ENCODE measurements at places on chromosomes 16 and 17.

DNA sequence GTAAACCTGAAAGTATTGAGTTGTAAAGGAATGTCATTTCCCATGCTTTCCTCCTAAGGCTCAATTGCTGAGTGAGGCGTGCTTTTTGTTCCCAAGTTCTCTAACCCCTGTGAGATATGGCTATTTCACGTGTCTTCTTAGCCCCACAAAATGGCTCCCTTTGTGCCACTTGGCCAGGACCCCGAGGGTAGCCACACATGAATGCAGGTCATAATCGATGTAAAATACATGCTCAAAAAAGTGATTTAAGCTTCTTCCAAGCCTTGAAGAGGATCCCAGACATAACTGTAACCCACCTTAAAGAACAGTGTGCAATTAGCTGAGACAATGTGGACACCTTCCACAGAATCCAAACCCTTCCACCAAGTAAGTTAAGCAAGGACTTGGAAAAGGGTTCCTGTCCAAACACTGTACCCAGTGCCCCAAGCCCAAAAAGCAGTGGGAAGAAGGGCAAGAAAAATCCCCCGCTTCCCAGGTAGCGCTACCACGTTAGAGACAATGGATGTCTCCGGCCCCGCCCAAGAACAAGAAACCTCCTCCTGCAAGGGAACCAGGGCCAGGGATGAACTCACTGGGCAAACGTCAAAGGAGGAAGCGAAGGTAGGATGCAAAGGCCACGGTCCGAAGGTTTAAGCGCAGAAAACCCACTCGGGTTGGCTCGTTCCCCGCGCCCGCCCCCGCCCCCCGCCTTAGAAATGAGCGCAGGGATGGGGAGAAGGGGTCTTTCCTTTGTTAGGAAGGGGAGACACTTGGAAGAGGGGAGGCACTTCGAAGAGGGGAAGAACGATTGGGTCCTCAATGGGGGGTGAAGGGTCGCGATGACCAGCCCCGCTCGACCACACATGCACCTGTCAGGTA is 1.2 kb downstream of the JPT1 start:
- peak; percentile 1 for DNase-seq

DNA sequence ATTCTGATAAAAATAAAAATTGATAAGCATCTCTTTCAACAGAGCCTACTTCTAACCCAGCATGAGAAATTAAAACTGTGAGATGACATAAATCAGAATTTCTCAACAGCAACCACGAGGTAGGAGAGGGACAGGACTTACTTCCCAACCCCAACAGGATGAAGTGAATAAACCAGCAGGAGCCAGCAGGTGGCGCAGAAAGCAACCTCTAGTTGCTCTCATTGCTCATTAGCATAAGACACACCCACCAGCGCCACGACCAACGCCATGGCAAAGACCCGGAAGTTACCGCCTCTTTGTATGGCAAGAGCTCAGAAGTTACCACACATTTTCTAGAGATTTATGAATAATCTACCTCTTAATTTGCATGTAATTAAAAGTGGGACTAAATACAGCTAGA is 189.4 kb upstream of the CDH8 start:
- DNase-seq: no peak

DNA sequence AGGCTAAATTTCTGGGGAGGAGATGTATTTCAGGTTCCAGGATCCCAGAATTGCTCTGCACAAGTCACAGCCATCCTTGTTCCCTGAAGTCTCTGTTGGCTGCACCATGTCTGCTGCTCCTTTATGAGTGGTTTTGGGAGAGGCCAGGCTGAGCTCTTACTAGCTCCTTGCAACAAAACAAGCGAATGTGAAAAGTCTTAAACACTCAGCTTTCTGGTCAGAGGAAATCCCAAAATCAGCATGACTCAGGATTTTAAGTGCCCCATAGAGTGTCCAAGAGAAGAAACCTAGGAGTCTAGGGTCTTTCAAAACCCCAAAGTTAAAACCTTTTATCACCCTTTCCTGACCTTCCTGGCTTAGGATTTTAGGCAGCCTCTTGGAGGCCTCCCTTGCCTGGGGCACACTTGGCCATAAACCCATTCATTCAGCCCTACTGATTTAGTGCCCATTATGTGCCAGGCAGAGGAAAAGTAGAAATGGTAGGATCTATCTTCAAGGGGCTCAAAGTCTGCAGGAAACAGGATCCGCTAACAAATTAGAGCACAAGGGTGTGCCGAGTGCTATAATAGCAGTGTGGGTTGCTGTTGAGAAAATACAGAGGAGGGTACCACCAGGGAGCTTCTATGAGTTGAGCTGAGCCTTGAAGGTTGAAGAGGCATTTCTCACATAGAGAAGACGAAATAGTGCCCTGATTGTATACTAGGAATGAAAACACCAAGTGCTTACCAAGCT is 36.9 kb downstream of the SOST start:
- no peak for DNase-seq

GRCh38 chr17:81917565-81918332 is at the start of gene SIRT7:
TSS of gene SIRT7 (minus strand) at chr17:81918176. CDS start at chr17:81918131, 45 bp downstream.
- DNase-seq: peak; percentile 62

- DNase-seq: peak; percentile 5
These were observed 12.7 kb upstream of the FAM20A start for GRCh38 chr17:68613739-68614298.

GRCh38 chr17:75723171-75723930 is 2.1 kb downstream of the ITGB4 start:
- DNase-seq: no peak

DNA sequence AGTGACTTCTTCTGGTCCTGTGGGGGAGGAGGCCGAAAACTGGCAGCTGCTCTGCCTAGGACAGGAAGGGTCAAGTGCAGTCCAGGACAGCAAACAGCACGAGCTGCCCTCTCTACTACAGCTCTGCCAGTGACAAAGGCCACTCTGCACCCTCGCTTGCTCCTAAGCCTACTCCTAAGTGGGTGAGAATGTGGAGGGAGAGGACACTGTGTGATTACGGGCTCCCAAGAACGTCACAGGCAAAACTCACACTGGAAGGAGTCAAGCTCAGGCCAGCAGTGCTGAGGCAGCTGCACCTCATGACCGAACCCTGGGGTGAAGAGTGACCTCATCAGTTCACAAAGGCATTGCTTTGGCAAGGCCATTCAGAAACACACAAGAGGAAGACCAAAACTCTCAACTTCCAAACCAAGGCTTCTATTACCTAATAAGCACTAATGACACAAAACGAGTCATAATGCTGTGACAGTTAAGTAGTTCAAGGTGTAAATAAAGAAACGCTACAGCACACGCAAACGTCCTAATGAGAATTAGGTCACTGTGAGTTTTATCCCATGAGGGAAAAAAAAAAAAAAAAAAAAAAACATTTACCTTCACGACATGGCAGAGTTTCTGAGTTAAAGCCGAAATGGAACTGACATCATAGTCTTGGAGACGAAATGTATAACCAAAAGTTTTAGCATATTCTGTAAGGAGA is 35.1 kb downstream of the MARF1 start:
- DNase-seq: no peak

DNA sequence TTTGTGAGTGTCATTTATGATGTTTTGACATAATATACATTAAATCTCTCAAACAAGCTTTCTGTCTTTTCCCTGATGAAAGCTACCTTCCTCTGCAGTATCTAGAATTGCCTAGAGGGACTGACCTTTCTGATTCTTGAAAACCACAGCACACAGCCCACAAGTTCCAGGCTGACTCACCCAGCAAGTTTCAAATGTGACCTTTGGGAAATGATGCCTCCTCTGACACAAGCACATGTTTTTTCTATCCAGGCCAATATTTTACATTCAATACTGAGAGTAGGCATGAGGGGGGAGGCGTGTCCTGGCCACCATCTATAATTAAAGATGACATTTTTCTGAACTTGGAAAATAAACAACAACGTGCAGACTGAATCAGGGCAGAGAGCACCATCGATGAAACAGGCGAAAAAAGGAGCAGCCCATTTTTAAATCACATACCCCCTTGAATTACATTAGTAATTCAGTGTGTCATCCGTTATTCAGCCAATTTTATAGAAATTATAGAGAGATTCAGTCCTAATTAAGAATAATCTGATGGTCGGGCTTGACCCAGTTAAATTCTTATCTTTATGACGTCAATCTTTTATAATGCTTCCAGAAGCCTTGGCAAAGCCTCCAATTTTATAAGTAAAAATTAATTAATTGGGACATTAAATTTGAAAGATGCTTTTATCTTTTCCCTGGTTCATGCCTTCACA is 292.6 kb upstream of the CDH11 start:
- DNase-seq: no peak

GRCh38 chr16:15817446-15817845 is 39.4 kb downstream of the MYH11 start:
- no peak for DNase-seq

GRCh38 chr16:66840883-66841282 is 3.3 kb upstream of the CA7 start:
- DNase-seq: no peak

- no peak for DNase-seq
These were observed 133.0 kb upstream of the GSE1 start for GRCh38 chr16:85479972-85480726.

DNA sequence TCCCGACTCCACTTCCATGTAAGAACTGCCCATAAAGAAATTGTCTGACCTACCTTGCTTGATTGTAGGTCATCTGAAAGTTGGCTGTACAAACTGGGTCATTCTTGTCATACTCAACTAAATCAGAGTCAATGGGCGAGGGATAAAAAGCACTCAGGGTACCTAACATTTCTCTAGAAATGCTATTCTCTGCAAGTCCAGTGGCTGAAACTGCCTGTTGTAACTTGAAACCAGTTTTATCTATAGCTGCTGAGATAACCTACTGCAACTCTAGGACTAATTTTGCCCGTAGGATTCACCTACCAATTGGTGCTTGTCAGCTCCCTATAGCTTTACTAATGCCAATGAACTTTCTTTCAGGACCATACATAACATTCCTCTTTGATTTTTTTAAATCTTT is 100.1 kb upstream of the GRIN2A start:
- DNase-seq: no peak

DNA sequence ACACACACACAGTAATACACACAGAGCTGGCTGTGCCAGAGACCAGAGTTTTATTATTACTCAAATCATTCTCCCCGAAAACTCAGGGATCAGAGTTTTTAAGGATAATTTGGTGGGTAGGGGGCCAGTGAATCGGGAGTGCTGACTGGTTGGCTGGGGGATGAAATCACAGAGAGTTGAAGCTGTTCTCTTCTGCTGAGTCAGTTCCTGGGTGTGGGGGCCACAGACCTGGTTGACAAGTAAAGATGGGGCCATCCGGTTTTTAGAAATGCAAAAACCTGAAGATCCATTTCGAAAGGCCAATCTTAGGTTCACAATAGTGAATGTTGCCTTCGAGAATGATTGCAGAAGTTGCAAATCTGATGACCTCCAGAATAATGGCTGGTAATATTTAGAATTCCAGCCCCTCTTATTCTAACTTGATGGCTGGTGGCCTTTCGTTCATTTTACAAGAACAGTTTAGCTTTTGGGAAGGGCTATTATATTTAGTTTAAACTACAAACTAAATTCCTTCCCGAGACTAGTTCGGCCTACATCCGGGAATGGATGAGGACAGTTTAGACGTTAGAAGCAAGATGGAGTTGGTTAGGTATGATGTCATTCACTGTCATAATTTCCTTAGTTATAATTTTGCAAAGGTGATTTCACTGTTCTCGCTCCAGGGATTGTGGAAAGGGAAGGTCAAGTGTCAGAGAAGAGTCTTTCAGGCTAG is 123.2 kb downstream of the KCNJ18 start:
- no peak for DNase-seq

GRCh38 chr17:1398931-1399678 is 917 bp downstream of the YWHAE start:
- no peak for DNase-seq

- no peak for DNase-seq
These were observed 16.0 kb upstream of the APRT start for GRCh38 chr16:88827727-88828126.

DNA sequence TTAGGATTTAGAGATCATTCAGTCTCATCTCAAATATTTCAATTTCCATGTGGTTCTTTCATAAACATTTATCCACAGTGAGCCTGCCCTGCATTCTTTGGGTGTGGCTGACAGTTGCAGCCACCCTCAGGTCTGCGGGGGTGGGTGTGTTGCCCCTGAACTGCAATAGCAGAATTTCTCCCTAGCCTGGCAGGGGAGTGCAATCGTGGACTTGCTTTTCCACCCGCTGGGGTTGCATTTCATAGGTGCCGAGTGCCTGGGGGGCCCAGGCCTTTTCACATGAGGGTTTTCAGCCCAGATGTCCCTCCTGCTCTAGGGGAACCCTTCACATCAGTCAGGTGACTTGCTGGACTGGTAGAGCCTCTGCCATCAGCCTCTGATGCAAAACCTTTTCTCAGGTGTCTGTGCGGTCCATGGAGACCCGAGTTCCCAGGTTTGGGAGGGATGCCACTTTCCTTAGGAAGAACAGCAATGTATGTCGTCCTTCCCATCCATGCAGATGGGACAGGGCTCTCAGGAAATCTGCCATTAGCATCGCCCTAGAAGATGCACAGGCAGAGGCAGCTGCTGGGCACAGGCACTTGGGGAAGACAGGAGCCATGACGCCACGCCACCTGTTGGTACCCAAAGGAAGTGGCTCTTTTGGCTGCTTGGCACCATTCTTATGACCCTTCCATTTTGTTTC is 2.4 kb upstream of the USP36 start:
- DNase-seq: peak; percentile 25

DNA sequence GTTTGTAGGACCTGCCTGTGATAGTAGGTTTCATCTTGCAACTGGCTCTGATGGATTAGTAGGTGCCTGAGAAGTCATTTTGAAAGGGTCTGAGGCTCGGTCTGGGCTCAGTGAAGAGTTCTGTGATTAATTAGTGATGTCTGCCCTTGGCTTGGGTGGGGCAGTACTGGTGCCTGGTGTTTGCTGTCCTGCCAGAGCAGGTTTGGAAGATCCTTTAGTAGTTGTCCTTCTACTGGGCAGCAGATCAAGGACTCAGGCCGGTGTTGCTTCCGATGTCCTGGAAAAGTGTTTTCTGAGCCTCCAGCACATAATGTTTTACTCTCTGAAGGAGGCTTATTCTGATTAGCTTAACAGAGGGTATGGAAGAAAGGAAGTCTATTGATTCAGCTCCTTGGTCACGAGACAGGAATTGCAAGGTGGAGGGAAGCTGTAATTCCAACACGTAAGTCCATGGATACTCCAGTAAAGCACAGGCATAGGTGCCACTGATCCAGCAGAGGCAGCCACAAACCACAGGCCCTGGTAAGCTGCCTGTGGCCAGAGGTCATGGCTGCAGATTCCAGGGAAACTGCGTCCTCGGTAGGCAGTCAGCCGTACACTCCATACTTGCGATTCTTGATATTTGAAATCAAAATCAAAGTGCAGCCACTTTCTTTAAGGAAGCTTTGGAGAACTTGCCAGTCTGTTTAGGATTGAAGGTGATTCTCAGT is 18.7 kb downstream of the HLF start:
- DNase-seq: no peak

Measured in GF-D8 (cell line).